ENCODE measurements at places on chromosomes 4 and X.

- peak; percentile 24 for DNase-seq
Measured at GRCh38 chrX:19593690-19594089, 78.4 kb upstream of the MAP3K15 start.

- DNase-seq, result no peak
Measured at GRCh38 chr4:124943145-124943889, 230.8 kb upstream of the ANKRD50 start.

GRCh38 chr4:77344784-77345183, 187.8 kb downstream of the CCNG2 start:
- no peak for DNase-seq

- DNase-seq, result no peak
Measured at GRCh38 chr4:143251779-143252178, 67.1 kb downstream of the USP38 start.

DNA sequence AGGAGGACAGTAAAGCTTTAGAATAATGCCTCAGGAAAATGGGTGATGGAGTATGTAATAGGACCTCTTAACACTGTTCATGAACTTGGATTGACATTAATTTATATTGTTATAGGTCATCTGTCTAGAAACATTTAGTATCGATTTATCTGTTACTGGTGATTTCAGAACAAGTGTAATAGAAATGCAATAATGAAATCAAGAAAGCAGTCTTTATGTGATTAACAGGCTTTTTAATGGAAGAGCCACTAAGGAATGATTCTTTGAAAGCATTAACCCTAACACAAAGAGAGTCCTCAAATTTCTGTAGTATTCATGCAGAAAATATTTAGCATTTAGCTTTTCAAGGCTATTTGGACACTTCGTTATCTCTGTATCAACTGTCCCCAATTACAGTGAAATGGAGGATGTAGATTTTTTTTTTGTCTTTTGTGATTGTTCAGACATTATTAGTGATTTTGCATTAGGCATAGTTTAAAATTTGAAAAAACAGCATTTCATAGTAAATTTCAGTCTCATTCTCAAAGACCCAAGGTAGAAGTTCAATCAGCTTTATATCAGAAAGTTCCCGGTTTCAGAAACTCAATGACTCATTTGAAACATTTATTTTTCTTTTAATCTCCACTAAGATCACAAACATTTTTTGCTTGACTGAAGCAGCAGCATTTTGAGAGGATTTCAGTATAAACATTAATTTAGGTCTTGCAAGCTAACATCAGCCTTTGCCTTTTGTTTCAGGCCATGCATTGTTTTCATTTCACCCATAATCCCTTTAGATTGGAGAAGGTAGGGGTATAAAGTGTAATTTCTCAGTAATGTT, 56.3 kb downstream of the AGTR2 start:
- no peak for DNase-seq

GRCh38 chr4:152382057-152382785, 153.7 kb downstream of the FBXW7 start:
- no peak for DNase-seq

- DNase-seq, result no peak
Measured at GRCh38 chr4:163470391-163470790, 3.2 kb downstream of the TKTL2 start.

GRCh38 chr4:5118091-5118786, 67.0 kb downstream of the STK32B start:
- DNase-seq, result no peak

DNA sequence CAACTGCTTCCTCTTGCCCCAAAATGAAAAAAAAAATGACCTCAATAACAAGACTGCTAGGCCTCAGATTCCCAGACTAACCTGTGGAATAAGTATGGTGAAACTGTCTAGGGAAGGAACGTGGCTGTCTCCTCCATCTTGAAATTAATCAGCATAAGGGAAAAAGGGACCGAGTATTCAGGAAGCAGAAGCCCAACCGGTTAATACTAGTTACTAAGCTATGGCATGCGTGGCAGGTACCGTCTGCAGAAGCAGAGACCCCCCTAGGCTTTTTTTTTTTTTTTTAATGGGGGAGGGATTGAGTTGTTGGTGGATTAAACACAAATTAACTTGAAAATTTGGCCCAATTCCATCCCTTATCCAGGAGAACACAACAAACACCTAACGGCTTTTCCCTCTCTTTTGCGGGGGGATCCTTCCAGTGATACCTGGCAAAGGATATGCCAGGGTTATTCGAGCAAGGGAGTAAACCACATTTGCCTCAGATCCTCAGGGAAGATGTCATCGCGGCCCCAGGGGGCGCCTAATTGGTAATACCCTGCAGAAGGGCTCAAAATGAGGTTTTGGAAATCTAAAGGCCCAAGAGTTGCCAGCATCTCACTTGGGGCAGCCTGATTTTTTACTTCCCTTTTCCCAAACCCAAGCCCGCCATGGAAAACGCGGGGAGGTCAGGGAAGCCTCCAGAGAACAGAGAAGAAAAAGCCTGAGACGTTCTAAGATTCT, 893 bp downstream of the RLIM start:
- peak; percentile 10 for DNase-seq

DNA sequence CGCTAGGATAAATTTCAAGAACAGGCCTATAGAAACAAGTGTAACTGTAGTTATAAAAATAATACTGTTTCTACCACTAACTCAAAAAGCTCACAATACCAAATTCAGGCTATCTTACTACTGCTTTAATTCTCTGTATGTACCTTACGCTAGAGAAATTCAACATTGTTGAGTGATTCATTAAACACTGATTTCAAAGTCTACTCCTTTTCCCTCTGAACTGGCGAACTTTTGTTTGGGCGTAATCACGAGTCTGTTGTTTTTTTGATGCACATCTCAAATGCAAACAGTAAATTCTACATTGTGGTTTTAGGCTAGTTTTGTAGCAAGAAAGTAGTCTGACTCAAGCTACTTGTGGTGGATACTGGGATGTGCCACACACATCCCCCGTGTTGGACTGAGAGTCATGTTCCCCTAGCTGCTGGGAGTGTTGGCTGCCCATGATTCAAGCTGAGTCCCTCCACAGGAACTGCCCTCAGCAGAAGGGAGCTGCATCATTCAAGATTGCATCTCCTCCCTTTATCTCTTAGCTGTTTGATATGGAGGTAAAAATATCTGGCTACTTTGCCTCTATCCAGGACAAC, 406.1 kb downstream of the RAPGEF2 start:
- no peak for DNase-seq

DNA sequence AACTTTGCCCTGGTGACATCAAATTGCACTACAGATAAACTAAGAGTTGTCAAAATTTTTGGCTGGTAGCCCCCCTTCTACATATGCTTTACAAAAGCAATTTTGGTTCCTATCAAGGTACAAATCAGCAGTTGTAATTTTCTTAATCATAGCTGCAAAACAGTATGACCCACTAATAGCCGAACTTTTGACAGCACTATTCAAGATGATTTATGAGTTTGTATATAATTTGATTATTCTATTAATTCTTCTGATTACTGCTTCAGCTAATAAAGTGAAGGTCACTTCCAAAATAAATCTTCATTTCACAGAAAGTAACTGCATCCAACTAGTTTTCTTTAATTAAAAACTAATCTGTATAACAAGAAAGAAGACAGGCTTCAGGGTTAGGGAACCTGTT, 119.6 kb downstream of the CHM start:
- no peak for DNase-seq

- no peak for DNase-seq
Measured at GRCh38 chrX:4588466-4588865, 875.0 kb upstream of the PRKX start.

GRCh38 chr4:152401424-152401823, 134.5 kb downstream of the FBXW7 start:
- DNase-seq, result no peak

All from BE2C (cell line).